ENCODE measurements at places on chromosomes 2 and 18. TPM values are rescaled to one million over a fixed set of nuclear protein-coding genes. Genes with fewer than 3 reads are reported as not detected.

The EVX2 gene
- not detected for total RNA-seq

The TTN gene
- total RNA-seq = under 0.01 TPM

The CFAP53 gene
- total RNA-seq = 0.07 TPM

The ELP2 gene
- 100 TPM for total RNA-seq

The GNAL gene
- total RNA-seq = 1.4 TPM

All from HepG2 (cell line).